Right kidney (tissue), 9 donors: ENCODE measurements at places on chromosomes 12 and 14.

DNA sequence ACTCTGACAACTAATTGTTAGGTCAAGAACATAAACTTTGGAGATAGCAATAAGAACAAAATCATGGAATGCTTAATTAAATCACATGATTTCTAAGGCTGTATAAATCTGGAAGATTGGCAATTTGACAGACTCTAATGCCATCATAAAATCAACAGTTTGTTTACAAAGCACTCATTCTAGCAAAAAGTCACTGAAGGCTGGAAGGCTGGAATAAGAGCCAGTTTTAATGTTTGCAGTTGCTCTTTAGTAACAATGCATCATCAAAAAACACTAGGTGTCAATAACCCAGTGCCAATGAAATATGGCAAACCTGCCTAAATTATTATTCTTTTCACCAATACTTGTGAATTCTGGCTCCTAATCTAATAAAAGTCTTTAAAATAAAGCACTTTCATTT, 65.0 kb downstream of the NUMB start:
- DNase-seq: no peak

DNA sequence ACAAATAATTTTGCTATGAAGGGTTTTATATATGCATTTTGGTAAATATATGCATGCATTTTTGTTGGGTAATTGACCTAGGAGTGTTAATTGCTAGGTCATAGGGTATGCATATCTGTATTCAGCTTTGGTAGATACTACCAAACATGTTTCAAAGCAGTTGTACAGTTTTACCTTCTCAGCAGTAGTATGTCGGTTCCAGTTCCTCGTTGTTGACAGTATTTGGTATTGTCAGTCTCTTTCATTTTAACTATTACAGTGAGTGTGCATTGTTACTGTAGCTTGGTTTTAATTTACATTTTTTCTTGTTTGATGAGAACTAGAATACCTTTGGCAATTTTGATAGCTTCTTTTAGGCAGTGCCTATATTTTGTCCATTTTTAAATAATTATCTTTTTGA, 98.9 kb downstream of the ARID2 start:
- no peak for DNase-seq

GRCh38 chr14:69039288-69039628, 60.2 kb upstream of the ACTN1 start:
- DNase-seq: no peak

DNA sequence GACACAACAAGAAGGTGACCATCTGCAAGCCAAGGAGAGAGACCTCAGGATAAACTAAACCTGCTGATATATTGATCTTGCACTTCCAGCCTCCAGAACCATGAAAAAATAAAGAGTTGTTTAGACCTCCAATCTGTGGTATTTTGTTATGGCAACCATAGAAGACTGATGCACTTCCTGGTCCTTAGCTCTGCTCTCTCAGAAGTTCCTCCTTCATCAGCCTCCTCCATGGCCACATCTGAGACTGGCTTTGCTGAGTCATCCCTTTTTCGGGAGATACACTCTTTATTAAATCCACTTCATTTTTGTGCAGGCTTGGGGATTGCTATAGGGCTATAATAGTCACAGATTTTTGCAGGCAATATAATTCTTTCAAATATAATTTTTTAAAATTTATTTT, 89.6 kb upstream of the ATF7IP start:
- DNase-seq: no peak

GRCh38 chr12:4589941-4590340, 27.9 kb downstream of the DYRK4 start:
- DNase-seq: no peak

GRCh38 chr14:36511981-36512584, 7.9 kb downstream of the NKX2-1 start:
- no peak for DNase-seq

GRCh38 chr12:56634837-56635791, 5.0 kb upstream of the BAZ2A start:
- DNase-seq: peak; percentile 80

- DNase-seq: no peak
These were observed 139.9 kb downstream of the GRIP1 start for GRCh38 chr12:66538970-66539369.

DNA sequence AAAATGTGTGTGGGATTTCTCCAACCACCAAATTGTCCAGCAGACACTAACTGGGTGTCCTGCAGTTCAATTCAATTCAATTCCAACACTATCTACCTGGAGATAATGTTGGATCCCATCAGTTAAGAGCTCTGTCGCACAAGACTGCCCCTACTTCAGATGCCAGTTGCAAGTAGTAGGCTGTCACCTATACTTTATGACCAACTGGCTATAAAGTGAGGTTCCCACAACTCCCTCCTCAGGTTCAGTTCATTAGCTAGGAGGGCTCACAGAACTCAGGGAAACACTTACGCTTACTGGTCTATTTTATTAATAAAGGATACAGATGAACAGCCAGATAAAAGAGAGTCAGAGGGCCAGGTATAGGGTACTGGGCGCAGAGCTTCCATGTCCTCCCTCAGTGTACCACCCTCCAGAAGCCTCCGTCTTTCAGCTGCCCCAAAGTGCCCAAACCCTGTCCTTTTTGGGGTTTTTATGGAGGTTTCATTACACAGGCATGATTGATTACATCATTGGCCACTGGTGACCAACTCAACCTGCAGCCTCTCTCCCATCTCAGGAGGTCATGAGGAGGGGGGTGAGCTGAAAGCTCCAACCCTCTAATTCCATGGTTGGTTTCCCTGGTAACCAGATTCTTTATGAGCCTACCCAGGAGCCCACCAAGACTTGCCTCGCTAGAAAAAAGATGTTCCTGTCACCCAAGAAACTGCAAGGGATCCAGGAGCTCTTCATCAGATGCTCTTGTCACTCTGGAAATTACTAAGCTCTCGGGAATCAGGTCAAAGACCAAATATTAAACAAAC, 7.5 kb upstream of the SERPINA5 start:
- no peak for DNase-seq

DNA sequence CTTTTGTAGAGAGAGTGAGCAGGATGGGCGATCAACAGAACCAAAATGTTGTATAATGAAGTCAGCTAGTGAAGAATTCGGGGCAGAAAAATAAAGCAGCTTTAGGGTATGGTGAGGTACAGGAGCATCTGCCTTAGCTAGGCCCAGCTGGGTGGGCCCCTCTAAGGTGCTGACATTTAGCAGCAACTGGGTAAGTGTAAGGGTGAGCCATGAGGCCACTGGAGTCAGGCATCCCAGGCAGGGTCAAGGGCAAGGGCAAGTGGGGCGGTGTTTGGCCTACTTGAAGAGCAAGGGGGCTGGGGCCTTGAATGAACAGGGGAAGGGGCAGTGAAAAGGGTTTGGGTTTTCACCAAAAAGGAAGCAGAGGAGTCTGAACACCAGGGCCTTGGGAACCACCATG, 583.6 kb downstream of the BCL11B start:
- no peak for DNase-seq

DNA sequence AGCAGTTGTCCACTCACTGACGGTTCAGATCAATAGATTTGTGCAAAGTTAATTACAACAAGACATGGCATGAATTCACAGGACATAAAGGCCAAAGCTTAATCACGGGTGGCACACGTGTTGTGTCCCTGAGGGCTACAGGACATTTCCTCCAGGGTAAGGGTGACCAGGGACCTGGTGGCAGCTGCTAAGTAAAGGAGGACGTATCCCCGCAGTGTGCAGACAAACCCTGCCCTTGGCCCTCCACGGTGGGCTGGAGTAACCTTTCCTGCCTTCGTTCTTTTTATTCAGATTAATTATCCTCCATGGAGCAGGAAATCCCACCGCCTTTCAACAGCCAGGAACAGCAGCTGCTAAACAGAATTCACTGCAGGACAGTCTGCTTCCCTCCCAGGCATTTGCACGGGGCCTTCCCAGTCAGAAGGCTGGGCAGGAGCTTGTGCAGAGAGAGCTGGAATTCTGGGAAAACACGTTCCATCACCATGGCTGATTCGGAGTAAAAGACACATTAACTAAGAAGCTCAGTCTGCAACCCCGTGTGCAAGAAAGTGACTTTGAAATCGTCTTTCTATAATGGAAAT, 289.9 kb upstream of the SFSWAP start:
- DNase-seq: no peak

DNA sequence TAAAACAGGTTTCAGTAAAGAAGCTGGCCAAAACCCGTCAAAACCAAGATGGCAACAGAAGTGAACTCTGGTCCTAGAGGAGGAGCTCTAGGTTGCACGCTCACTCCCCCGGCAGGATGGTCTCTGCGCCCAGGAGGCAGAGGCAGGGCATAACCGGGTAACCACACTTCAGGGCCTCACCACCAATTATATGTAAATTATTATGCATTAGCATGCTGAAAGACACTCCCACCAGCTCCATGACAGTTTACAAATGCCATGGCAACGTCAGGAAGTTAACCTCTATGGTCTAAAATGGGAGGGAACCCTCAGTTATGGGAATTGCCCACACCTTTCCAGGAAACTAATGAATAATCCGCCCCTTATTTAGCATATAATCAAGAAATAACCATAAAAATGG, 20.1 kb upstream of the SLC6A12 start:
- DNase-seq: no peak

DNA sequence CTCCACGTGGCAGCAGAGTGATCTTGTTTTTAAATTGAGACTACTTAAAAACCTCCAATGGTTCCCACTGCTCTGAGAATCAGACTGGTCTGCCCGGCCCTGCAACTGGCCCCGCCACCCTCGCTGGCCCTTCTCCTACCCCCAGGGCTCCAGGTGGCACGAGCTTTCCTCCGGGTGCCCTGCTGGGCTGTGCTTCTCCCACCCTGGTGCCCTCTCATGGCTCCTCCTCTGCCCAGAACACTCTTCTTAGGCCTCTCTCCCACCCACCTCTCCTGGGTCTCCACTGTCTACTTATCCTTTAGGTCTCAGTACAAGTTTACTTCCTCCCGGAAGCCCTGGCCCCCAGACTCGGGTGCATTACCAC, 26.5 kb downstream of the CCDC92 start:
- no peak for DNase-seq

DNA sequence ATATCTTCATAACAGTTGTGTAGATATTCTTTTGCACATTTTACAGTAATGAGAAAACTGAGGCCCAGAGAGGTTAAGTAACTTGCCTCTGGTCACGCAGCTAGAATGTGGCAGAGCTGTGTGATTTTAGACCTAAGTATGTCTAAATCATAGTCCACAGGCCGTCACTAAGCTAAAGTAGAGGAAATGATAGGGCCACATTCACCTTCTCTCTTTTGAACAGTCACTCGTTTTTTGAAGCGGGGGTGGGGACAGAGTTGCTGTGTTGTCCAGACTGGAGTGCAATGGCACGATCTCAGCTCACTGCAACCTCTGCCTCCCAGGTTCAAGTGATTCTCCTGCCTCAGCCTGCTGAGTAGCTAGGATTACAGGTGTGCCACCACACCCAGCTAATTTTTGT, 68.5 kb downstream of the RASSF3 start:
- DNase-seq: no peak

DNA sequence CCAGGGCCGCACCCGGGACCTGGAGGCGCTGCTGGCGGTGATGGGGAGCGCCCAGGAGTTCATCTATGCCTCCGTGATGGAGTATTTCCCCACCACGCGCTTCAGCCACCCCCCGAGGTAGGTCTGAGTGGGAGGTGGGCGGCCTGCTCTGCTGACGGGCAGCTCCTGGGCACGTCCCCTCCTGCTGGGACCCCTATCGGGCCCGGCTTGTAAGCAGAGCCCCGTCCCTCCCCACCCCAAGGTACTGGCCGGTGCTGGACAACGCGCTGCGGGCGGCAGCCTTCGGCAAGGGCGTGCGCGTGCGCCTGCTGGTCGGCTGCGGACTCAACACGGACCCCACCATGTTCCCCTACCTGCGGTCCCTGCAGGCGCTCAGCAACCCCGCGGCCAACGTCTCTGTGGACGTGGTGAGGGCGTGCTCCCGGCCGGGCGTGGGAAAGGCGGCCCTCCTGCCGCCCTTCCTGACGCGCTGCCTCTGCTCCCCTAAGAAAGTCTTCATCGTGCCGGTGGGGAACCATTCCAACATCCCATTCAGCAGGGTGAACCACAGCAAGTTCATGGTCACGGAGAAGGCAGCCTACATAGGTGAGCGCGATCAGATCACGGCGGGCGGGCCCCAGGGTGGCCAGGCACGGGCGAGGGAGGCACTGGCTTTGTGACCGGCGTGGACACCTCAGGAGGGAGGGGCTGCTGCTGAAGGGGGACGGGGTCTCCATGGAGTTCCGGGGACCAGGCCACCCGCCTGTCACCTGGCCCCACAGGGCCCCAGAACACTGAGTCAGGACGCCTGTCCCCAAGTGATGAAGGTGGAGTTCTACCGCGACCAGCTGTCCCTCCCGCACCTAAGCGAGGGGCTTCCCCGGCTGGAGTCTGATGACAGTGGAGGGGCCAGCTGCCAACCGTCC, 7.3 kb downstream of the PLD4 start:
- DNase-seq: peak; percentile 68

GRCh38 chr14:30840086-30840779, 34.1 kb upstream of the COCH start:
- no peak for DNase-seq

DNA sequence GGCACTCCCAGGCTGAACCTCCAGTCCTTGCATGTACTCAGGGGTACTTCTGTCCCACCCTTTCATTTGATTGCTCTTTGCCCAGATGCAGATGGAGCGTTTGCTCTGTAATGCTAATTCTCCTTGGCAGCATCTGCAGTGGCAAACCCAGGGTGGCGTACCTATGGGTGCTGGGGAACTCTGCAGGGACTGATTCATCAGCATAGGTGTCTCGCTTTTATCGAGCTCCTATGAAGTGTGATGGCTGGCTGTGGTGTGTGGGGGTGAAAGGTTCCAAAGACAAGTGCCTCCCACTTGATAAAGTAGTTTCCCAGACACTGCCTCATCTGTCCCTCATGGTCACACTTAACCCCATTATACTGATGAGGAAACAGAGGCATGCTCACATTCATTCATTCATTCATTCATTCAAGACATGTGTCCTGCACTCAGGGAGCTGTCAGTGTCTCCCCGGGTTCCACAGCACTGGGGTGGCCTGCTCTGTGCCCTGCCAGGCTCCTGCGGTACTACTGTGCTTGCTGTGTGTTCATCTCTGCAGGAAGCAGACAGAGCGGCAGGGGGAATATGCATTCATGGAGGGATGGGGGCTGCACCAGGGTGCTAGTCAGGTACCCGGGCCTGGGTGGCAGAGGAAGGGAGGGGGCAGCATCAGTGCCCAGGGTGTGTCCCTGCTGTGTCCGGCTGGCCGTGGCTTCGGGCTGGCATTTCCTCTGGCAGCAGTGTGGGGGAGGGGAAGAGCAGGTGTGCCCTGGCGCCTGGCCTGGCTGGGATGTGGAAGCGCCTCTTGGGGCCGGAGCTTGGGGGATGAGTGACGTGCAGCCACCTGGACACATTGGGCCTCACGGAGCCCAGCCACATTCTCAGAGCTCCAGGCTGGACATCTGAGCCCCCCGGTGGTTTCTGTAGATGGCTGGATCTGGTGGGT, 110.9 kb downstream of the TSPAN9 start:
- no peak for DNase-seq
